ENCODE measurements at places on chromosomes 6 and 20. TPM values are rescaled to one million over a fixed set of nuclear protein-coding genes. Genes with fewer than 3 reads are reported as not detected.

Gene HSPA1L
- total RNA-seq, result 1.4 TPM

Gene AIG1
- 23.5 TPM for total RNA-seq

Gene SCRT2
- not detected for total RNA-seq

Gene IRF4
- 0.34 TPM for total RNA-seq

Gene SLC22A2
- total RNA-seq, result not detected

Gene TSPYL4
- 3.6 TPM for total RNA-seq

Gene CRISP3
- total RNA-seq, result not detected

Gene BHLHE23
- total RNA-seq, result not detected

Gene COL9A1
- total RNA-seq, result not detected

Gene SAYSD1
- 5.4 TPM for total RNA-seq

Gene GABBR1
- total RNA-seq, result 5.7 TPM
